Osteoblast (primary cell): ENCODE measurements at places on chromosomes 2 and 18. TPM values are rescaled to one million over a fixed set of nuclear protein-coding genes. Genes with fewer than 3 reads are reported as not detected.

The CAPN14 gene
- under 0.01 TPM in 2 replicates for total RNA-seq

The BAZ2B gene
- 59.4 and 62.8 TPM in 2 replicates for total RNA-seq

The UGT1A1 gene
- total RNA-seq = not detected in 2 replicates

The MBD1 gene
- 64.8 and 71.3 TPM in 2 replicates for total RNA-seq

The TMEM198 gene
- total RNA-seq = 1.1 and 1.5 TPM in 2 replicates

The SLC8A1 gene
- total RNA-seq = 77.2 and 82.9 TPM in 2 replicates

The SERPINB3 gene
- total RNA-seq = not detected in 2 replicates

The DCC gene
- total RNA-seq = under 0.01 TPM in 1 of 2 replicates, not detected in the other
